NCI-H446 treated with DMSO at 0.1 percent for 48 hours (cell line): ENCODE measurements at places on chromosomes 11 and 22.

DNA sequence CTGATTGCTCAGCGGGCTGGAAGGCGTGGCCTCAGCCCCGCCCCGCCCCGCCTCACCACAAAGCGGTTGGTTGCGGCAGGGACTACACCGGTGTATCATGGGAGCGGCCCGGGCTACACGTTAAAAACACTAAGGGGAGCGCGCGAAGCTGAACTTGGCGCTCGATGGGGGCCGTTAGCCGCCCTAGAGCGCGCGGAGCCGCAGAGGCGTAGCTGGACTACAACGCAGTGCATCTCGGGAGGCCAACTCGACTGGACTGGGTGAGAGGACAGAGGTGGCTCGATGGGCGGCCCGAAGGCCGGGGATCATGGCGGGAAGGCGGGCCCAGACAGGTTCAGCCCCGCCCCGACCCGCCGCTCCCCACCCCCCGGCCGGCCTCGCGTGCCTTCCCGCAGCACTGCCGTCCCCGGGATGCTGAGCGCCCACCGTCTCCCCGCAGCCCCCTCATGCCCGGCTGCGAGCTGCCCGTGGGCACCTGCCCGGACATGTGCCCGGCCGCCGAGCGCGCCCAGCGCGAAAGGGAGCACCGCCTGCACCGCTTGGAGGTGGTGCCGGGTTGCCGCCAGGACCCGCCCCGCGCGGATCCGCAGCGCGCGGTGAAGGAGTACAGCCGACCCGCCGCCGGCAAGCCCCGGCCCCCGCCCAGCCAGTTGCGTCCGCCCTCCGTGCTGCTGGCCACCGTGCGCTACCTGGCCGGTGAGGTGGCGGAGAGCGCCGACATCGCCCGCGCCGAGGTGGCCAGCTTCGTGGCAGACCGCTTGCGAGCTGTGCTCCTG lies at the start of gene SAC3D1:
Gene SAC3D1, plus strand, starts transcription at position 364 of the 776 bp plus-strand sequence. Its CDS starts 83 bp downstream, at position 447.
- peak; percentile 98 for DNase-seq

DNA sequence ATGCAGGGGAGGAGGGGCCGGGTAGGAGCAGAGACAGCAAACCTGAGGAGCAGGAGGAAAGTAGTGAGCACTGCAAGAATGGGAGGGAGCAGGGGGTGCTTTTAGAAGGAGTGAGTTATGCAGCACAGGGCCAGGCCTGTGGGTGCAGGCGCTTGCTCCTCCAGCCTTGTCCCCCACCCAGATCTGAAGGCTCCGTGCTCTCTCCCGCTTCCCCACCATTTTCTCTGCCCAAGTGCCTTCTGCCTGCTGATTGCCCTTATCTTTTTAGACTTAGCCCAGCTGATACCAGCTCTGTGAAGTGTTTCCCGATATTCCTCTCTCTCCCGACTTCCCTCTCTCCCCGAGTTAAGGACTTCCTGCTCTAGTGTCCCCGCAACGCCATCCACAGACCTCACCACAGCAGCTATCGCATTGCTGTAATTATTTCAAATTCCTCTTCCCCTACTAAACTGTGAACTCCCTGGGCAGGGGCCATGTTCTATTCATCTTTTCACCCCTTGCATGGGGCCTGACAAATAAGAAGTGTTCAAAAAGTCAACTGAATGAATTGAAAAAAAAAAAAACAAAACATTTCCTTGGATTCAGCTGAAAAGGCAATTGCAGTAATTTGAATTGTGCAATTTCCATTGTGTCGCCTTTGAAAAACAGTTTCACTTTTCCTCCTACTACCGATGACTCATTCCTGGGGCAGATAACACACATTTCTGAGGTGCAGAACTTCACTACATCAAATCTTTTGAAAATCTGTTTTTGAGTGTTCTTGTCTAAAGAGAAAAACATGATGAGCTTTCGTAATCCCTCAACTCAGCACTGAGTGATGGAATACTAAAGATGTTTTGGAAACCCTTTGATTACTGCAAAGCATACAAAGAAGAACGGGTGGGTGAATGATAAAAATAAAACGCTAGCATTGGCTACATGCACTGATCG lies 69.7 kb upstream of the BMAL1 start:
- no peak for DNase-seq

DNA sequence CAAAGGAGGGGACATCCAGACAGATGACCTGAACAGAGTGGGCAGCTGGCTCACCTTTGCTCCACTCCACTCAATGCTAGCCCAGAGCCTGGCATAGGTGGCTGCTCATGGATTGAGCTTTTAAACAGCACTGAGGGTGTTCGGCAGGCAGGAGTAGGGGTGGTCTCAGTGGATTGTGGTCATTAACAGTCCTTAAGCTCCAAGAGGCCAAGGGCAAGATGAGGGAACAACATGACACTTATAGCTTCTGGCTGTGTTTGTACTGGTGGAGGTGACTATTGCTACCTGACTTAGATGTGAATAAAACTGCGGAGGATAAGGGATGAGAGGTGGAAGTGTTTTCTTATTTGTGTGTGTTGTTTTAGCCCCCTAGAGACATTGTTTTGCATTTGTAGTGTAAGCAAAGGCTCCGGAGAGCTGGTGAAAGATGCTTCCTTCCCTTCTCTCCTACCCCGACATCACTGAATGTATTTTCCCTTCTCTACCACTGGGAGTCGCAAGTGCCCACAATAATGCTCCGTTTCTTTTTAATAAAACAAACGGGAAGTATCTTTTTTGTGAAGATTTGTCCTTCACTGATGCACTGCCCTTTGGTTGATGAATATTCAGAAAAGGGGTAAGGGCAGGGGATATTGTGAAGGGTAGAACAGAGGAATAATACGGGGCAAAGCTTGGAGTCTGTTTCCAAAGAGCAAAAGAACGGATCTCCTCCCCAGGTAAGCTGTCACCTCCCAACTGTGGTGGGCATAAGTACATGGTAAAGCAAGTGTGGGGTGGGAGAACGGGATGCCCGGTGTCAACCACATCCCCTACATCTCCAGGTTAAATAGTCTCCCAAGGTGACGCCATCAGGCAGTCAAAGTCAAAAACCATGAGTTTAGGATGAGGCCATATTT lies 27.5 kb upstream of the MTNR1B start:
- DNase-seq, result peak; percentile 33

DNA sequence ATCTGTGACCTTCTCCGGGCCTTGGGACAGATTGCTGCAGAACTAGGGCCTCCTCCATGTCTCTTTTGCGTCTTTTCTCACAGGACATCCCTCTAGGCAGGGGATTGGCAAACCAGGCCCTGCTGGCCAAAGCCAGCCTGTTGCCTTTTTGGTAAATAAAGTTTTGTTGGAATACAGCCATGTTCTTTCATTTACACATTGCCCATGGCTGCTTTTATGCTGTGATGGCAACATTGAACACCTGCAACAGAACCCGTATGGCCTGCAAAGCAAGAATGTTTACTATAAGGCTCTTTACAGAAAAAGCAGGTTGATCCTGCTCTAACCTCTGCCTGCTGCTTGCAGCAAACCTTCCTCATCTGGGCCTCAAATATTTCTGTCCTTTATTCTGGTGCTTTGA lies 56.8 kb upstream of the B3GAT1 start:
- DNase-seq, result no peak

GRCh38 chr11:44758983-44759382 lies 32.2 kb downstream of the TSPAN18 start:
- peak; percentile 62 for DNase-seq

GRCh38 chr11:115676768-115677167 lies 172.6 kb upstream of the CADM1 start:
- no peak for DNase-seq
